ENCODE measurements at places on chromosomes 16 and 17. TPM values are rescaled to one million over a fixed set of nuclear protein-coding genes. Genes with fewer than 3 reads are reported as not detected.

Gene CCL15
- total RNA-seq: 1.2 TPM

Gene CHTF18
- total RNA-seq: 25.5 TPM

Gene SLC16A13
- 1.6 TPM for total RNA-seq

Gene TNK1
- 5.5 TPM for total RNA-seq

Gene SPNS2
- 40.5 TPM for total RNA-seq

Gene SMCR8
- total RNA-seq: 19.7 TPM

Gene BRIP1
- total RNA-seq: 7.8 TPM

Gene HAS3
- 4.3 TPM for total RNA-seq

Gene B9D1
- total RNA-seq: 32.5 TPM

Gene CD300LG
- total RNA-seq: 1.2 TPM

Gene ST3GAL2
- 43.6 TPM for total RNA-seq

Gene TEX19
- not detected for total RNA-seq

Gene CLEC19A
- total RNA-seq: 0.18 TPM

Gene CDRT15
- not detected for total RNA-seq

Gene SPIRE2
- 7.9 TPM for total RNA-seq

Gene ATP2C2
- 2.2 TPM for total RNA-seq

Gene EPOP
- 0.70 TPM for total RNA-seq

Gene BRICD5
- total RNA-seq: 5.4 TPM

Gene SCGB1C2
- total RNA-seq: not detected

Gene UMOD
- total RNA-seq: 637 TPM

Gene DNAI2
- total RNA-seq: not detected

Gene BAIAP2
- 29.3 TPM for total RNA-seq

Gene ZNF423
- total RNA-seq: 31.5 TPM

Gene MYH10
- 293 TPM for total RNA-seq

Gene MRPL58
- total RNA-seq: 40.1 TPM

Gene NEURL4
- total RNA-seq: 31.2 TPM

Gene SRCIN1
- 5.7 TPM for total RNA-seq

Gene FBXW10B
- 0.41 TPM for total RNA-seq

Gene ABCA5
- total RNA-seq: 27.5 TPM

Gene SLC43A2
- total RNA-seq: 42.3 TPM

Gene KRTAP3-1
- not detected for total RNA-seq

Gene KLHDC4
- total RNA-seq: 26.4 TPM

Gene SULT1A4
- total RNA-seq: 0.88 TPM

Gene NOD2
- total RNA-seq: 2.8 TPM

Gene TNFRSF13B
- not detected for total RNA-seq

Gene DYNLRB2
- total RNA-seq: 2.3 TPM

Gene ZACN
- total RNA-seq: not detected

Gene TPSAB1
- total RNA-seq: 0.99 TPM

Gene MFAP4
- total RNA-seq: 80.3 TPM

Gene SIAH1
- total RNA-seq: 44.7 TPM

Gene SALL1
- total RNA-seq: 56.6 TPM

Gene ALOXE3
- not detected for total RNA-seq

Gene MMP25
- total RNA-seq: 4.4 TPM

Gene ST6GALNAC2
- 6.9 TPM for total RNA-seq

Gene CTRL
- 0.18 TPM for total RNA-seq

Gene OR1F1
- total RNA-seq: not detected

Gene SERPINF2
- 49.7 TPM for total RNA-seq

Gene RGS9
- 9.5 TPM for total RNA-seq

Gene FBXO39
- total RNA-seq: not detected

Gene MRM1
- 5.6 TPM for total RNA-seq
